Motor neuron (in vitro differentiated cells): ENCODE measurements at places on chromosomes 3 and 15. TPM values are rescaled to one million over a fixed set of nuclear protein-coding genes. Genes with fewer than 3 reads are reported as not detected.

DNA sequence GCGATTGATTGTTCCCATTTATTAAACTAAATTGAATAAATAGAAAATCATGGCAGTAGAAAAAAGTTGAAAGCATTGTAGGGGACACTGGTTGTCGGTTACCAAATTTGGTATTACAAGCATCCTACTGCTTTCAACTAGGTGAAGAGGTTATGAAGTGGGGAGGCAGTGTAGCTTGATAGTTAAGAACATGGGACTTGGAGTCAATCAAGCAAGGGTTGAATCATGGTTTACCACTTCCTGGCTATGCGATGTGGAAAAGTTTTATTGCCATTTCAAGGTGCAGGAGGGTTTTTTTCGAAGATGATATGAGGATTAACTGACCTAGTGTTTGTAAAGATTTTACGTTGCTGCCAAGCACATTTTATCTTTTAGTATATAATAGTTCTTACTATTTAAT, 318.2 kb upstream of the KCNH8 start:
- no peak for ATAC-seq

GRCh38 chr3:159080256-159080655, 278.4 kb downstream of the MFSD1 start:
- ATAC-seq = no peak

DNA sequence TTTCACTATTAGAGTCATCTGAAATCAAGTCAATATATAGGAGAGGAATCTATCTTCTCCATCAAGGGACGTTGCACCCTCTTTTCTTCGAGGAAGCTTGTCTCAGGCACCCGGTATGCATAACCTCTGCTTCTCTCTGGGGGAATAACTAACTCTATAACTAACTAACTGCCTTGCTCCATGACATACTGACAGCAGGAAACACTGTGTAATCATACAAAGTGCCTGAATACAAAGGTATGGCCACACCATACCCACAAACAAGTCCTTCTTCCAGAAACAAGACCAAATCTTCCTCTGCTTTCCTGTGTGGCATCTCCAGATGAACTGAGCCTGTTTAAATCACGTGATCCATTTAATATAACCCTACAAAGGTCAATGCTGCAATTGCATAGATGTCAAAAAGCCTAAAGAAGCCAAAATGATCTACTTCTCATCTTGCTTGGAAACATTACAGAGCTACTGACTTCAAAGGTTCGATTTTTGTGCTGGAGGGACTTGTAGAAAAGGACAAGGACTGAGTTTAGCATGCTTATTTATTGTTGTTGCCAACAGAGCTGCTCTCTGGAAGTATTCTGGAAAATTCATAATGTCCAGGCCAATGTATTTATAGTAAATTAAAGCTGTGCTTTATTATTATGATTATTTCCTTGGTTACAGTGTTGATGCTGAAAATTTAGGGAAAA, 380.5 kb downstream of the FOXP1 start:
- no peak for ATAC-seq

DNA sequence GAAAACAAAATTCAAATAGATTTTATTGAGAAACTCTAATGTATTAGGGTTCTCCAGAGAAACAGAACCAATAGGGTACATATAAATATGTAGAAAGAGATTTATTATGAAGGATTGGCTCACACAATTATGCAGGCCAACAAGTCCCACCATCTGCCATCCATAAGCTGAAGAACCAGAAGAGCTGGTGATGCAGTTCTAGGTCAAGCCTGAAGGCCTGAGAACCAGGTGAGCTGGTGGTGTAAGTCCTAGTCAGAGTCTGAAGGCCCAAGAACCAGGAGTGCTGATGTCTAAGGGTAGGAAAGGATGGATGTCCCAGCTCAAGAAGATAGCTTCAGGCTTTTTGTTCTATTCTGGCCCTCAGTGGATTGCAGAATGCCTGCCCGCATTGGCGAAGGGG, 2.6 kb upstream of the NFKBIZ start:
- no peak for ATAC-seq

- no peak for ATAC-seq
Observed at GRCh38 chr15:82543160-82543559, 2.9 kb upstream of the RPS17 start.

DNA sequence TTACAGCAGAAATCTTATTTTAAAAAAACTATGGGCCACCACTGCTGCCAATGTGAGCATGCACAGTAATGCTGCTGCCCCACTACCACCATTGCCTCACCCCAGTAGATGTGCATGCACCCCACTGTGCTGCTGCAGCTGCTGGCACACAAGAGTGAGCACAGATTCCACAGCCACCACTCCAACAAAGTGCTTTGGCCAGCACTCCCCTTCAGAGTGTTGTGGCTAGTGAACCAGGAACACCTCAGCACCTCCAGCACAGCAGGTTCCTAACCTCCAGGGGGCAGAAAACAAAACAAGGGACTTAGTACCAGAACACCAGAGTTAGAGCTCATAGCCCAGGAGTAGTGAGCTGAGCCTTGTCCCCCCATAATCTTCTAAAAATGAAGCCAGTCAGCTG, 629.6 kb downstream of the PYDC2 start:
- ATAC-seq = no peak

DNA sequence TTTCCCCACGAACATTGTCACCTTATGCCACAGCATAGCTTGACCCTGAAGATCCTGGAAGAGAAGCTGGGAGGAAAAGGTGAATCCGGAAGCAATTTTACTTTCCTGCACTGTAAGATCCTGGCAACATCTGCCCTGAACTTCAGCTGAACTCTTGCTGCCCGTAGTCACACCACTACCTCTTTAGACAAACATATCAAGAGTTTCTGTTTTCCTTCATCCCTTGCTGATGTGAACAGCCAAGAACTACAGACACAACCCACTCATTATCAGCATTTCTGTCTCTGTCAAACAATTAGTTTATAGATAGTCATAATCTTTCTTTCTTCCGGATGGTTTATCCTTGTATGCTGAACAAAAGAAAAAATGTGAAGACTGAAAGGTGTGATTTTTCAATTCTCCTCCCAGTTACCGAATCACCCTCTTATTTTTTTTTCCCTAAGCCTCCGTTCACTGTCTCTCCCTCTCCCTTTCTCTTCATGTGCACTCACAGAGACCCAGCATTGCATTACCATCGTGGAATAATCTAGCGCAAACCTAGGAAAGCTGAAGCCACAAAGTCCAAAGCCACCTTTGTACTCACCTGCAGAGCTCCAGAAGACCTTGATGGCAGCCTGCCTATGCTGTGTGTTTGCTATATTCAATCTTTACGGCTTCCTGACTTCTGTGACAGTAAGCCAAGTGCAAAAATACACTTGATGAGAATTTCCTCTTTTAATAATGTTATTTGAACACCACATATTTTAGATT, 229.2 kb downstream of the CDIN1 start:
- ATAC-seq = no peak

DNA sequence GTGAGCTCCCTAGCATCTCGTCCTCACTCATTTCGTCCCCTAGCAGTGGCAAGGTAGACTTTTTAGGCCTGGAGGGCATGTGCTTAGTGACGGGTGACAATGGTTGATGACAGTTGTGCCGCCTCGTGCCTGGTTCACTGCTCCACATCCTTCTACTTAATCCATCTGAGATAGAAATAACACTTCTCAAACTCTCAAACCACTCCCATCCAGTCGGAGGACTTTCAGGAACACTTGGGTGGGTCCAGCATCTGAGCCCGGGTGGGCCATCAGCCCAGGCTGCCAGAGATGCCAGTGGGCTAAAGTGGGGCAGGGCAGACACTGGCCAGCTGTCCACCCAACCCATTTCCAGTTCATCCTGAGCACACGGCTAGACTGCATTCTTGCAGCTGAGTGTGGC, 79.7 kb upstream of the SMAD3 start:
- ATAC-seq = no peak

GOLGA6A gene
- 5.1 and 8.0 TPM in 2 replicates for total RNA-seq

CCR5 gene
- total RNA-seq = 0.19 TPM in 1 of 2 replicates, not detected in the other

SPINK8 gene
- not detected in 2 replicates for total RNA-seq

PRSS50 gene
- not detected in 2 replicates for total RNA-seq

FETUB gene
- 0.14 and 0.19 TPM in 2 replicates for total RNA-seq
